AG09319 (cell line): ENCODE measurements at places on chromosomes 16 and 17.

DNA sequence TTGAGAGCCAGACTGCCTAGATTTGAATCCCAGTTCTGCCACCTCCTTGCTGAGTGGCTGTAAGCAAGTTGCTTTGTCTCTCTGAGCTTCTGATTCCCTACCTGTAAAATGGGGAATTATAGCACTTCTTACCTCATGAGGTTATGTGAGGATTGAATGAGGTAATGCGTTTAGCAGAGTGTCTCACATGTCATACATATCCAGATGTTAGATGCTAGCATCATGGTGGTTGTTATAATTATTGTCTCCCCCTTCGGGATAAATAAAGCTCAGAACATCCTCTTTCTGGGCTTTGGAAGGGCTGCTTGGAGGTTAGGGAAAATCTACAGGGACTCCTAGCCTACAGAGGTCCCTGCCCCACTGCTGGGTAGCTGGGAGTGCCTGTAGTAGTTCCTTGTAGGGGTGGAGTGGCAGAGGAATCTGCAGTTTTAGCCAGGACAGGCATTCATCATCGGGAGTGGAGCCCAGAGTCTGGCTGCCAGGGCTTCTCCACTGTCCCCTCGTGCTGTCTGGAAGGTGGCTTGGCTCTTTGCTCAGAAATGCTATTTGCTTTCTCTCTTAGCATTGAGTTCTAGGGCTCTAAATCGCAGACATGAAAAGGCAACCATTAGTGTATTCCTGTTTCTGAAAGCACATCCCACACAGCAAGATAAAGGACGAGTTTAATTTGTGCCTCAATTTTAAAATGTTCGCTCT lies 137.9 kb upstream of the CACNG3 start:
- DNase-seq = no peak

DNA sequence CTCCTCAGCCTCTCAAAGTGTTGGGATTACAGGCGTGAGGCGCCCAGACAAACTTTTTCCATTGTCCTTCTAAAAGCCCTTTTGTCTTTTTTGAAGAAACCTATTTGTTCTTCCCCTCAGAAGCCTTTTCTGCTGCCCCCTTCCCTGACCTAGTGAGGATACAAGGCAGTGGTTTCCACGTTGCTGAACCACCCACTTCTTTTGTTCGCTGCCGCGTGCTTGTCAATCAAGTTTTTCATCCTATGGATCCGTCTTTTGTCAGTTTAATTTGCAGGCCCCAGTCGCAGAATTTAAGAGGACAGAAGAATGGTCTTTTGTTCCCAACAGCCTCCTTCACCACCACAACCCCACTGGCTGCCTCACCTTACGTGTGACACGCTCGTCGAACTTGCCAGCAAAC lies 20.2 kb upstream of the GNG13 start:
- no peak for DNase-seq

GRCh38 chr17:39950871-39951348 lies 11.9 kb upstream of the GSDMA start:
- no peak for DNase-seq

DNA sequence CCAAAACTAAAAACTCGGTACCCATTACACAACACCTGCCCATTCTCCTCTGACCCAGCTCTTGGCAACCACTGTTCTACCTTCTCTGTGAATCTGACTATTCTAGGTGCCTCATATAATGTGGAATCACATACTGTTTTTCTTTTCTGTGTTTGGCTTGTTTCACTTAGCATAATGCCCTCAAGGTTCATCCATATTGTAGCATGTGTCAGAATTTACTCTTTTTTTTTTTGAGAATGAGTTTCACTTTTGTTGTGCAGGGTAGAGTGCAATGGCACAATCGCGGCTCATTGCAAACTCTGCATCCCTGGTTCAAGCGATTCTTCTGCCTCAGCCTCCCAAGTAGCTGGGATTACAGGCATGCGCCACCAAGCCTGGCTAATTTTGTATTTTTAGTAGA lies 59.5 kb upstream of the RBL2 start:
- no peak for DNase-seq

DNA sequence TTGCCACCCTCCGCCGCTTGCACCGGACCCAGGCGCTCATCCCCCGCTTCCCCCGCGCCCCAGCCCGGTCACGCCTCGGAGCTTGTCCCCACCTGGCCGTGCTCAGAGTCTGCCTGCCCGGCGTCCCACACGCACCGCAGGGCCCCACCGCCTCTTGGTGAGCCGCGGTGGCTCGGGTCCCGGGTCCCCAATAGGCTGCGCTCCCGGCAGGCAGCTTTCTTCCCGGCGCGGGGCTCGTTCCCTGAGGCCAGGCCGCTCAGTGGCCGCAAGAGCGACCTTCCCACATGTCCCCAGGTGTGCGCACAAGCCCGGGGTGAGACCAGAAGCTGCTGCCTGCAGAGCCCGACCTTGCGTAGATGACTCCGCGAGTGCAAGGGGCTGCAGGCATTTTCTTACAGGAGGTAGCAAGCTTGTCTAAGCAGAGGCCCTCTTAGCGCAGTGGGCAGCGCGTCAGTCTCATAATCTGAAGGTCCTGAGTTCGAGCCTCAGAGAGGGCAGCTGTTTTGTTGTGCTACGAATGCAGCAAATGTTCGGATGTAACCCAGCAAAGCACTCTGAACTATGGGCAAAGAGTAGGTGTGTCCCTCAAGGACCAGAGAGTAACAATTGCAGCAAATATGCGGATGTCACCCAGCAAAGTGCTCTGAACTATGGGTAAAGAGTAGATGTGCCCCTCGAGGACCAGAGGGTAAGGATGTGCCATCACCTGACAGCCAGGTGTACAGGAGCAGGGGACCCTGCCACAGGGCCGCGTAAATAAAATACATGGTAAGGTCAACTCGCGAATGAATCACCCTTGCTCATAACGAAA lies 15.6 kb downstream of the TLE7 start:
- peak; percentile 62 for DNase-seq

DNA sequence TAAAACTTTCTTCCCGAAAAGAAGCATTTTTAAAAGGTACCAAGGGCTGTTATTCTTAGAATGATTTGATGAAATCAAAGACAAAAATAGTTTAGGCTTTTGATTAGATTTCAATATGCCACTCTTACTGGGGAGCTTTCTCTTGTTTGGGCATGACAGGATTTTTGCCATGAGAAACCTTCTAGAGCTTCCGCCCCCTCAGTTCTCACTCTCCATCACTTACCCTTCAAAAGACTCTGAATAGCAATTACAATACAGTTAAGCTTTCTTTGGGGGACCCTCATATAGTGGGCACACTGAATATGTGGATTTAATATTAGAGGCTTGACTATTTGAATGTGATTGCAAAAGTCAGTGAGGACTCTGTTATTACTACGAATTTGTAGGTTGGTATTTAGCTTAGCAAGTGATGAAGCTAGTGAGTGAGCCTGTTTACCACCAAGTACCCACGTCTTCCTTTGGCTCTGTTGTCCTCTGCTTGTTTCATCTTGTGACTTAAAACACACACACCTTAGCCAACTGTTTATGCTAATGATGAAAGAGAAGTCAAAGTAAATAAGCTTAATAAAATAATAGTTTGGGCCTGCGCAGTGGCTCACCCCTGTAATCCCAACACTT lies 158.7 kb upstream of the TBX2 start:
- no peak for DNase-seq

DNA sequence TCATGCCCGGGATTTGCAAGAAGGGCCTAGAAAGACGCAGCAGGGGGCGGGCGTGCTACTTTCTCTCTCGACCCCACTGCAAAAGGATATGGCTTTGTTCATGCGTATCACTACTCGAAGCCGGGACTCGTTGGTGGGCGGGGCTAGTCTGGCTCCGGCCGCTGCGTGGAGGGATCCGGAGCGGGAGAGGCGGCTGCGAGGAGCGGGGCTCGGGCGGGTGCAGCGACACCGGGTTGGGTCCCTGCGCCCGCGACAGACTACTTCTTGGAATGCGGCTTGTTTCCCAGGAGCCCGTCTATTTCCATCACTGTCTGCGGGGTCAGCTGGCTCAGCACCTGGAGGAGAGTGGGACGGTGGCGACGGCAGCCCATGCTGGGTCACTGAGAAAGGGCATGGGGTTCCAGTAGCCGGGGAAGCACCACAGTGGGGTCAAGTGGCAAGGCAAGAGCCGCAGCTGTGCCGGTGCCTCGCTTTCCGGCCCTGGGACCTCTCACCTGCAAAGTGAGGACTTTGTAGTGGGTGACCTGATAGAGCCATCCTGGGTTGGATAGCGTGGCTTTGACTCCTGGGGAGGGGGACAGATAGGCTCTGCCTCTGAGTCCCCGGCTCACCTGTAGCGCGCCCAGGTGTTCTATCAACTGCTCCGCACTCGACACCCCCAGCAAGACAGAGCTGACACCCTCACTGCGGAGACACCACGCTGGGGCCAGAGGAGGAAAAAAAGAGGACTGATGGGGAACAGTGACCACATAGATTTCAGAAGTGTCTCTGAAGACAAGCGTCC lies 6.6 kb downstream of the KCNAB3 start:
- DNase-seq = peak; percentile 41

DNA sequence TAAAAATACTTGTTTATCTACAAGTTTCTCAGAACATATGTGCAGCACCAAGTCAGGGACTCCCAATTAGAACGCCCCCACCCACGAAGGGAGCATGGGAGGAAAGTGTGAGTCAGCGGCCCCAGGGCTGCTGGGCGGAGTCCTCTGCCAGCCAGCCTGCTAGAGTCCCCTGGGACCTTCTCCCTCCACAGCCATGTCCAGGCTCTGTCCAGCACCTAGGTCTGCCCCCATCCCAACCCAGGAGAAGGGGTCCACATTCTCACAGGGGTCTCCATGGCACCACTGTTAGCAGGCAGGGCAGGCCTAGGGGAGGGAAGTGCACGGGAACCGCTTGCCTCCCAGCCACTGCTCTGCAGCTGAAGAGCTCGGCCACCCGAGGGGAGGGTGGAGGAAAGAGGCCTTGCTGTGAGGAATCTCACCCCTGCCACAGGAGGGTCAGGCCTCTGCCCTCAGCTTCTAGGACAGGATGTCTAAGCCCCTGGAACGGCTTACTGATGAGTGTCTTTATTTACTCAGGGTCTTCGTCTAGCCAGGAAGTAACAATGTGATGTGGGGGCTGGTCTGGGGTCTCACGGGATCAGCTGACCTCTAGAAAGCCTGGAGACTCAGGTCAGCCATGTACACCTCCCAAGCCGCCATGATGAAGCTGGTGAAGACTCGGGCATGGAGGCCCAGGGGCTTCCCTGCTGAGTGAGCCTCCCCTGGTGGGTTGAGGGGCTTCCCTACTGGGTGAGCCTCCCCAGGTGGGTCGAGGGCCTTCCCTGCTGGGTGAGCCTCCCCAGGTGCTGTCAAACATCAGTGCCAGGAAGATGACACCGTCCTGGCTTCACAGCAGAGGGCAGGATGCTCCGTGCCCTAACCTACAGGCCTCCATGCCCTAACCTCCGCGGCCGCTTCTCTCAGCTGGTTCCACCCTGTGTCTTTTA lies 190.3 kb downstream of the RBFOX3 start:
- no peak for DNase-seq

GRCh38 chr17:14873996-14874395 lies 391.1 kb downstream of the PMP22 start:
- DNase-seq = no peak

- DNase-seq = no peak
These were observed 11.8 kb upstream of the CDC42EP4 start for GRCh38 chr17:73323409-73324159.

DNA sequence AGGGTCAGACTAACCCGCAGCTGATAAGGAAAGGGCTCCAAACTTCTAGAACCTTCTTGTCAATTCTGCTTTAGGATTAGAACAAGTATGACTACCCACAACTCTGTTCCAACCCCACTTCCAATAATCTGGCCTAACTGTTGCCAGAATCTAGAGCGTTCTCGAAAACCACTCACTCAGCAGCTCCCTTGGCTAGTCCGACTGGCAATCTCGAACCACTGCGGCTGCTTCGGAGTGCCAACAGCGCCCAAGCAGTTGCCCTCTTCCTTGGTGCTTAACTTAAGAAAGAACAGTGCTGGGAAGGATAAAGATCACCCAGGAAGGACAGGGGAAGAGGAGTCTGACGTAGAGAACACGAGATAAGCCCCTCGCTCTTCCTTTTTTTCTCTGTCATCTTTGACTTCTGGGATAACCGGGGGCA lies 818 bp downstream of the DNAJC7 start:
- DNase-seq = no peak

DNA sequence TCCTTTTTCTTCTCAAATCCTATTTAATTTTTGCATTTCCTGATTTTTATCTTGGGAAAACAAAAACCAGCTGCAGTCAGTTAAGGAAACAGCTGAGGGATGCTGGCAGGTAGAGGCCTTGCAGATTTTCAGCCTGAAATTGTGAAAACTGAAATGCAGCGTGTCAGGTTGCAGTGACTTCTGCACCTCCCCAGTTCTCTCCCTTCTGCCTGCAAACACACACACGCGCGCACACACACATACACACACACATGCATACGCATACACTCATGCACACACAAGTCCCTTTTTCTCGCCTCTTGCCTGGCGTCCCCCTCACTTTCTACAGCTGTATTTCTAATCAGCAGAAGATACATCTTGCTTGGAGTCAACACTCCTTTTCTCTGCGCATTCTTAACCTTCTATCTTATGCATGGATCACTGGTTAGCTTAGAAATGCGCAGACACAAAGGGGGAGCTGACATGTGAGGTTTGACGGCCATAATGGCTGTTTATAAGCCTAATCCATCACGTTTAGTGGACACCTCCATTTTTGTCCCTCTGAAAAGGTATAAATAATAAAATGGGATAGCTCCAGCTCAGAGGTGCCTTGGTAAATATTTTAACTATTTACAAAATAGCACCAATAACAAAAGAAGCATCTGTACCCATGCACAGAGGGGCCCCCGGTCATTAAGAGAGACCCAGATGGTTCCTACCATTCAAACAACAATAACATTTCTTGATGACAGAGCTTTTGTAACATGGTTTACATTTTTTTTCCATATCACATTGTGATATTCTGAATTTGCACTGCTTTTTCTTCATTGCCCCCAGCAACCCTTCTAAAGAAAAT lies 392.1 kb upstream of the SALL1 start:
- DNase-seq = no peak

DNA sequence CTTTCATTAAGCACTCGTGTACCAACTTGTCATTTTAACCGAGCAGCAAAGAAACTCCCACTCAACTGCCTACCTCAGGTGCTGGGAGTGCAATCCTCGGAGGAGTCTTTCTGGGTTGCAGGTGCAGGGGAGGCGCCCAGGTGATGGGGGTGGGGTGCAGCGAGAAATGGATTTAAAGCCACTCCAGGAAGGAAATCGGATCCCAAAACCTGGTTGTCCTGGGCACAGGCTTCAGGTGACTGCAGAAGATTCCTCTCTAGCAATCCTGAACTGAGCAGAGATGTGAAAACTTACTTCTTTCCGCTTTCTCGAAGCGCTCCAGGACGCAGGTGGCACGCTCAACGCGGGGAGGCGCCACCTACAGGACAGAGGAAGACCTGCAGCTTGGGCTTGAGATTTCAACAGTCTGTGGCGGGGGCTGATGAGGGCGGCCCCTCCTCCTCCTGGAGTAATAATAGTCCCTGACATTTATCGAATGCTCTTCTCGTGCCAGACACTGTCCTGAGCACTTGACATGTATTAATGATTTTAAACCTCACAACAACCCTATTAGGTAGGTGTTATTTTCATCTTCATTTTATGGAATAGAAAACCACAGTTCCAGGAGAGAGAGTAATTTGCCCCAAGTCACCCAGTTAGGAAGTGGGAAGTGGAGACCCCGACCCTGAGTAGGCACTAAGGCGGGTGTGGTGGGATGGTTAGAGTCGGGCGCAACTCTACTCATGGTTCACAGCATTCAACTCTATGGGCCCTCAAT lies 27.2 kb upstream of the SKAP1 start:
- no peak for DNase-seq
